Activated CD4-positive, alpha-beta T cell treated with anti-CD3 and anti-CD28 coated beads, Interleukin-2, amount 50 U/mL, for 1 hour (primary cell): ENCODE measurements at places on chromosomes 2 and 18.

DNA sequence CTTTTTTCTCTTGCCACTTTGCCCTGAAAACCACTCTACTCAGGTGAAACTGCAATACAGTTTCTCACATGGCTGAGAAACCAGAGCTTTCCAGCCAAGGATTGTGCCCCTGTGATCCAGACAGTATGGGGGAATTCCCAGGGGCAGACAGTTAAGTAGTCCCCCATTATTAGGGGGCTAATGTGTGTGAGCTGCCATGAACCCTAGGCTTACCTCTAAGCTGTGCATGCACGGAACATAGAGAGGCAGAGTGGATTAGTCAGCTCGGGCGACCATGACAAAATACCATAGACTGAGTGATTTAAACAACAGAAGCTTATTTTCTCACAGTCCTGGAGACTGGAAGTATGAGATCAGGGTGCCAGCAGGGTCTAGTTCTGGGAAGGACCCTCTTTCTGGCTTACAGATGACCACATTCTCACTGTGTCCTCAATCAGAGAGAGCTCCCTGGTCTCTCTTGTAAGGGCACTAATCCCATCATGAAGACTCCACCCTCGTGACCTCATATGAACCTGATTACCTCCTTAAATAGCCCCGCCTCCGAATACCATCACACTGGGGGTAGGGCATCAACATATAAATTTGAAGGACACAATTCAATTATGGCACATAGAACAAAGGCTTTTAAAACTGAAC, 215.1 kb downstream of the EIPR1 start:
- no peak for DNase-seq

DNA sequence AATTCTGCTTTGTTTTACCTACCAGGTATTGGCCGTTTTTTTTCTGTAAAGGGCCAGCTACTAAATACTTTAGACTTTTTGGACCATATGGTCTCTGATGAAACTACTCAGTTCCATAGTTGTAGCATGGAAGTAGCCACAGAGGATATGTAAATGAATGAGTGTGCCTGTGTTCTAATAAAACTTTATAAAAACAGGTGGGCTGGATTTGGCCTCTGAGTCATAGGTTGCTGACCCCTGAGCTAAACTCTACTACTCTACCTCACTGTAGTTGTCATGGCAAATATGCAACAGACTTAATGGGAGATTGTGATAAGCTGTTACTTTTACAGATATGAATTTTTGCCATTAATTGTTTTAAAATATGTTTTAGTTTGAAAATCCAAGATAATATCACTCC, 19.7 kb downstream of the CLIP4 start:
- no peak for DNase-seq

DNA sequence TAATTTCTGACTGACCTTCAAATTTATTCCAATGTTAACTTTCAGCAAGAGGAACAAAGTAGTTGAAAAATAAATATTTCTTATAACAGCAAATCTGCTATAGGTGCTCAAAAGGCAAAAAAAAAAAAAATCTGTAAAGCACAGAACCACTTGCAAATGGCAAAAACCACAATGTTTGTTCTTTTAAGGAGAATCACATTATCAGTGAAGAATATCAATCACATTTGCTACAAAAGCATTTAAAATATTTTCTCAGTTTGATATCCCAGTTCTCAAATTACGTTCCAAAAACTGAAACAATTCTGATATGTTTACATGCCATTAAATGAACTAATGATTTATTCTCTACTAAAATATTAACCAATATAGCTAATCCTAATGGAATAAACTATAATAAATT, 163.3 kb downstream of the METTL4 start:
- no peak for DNase-seq

DNA sequence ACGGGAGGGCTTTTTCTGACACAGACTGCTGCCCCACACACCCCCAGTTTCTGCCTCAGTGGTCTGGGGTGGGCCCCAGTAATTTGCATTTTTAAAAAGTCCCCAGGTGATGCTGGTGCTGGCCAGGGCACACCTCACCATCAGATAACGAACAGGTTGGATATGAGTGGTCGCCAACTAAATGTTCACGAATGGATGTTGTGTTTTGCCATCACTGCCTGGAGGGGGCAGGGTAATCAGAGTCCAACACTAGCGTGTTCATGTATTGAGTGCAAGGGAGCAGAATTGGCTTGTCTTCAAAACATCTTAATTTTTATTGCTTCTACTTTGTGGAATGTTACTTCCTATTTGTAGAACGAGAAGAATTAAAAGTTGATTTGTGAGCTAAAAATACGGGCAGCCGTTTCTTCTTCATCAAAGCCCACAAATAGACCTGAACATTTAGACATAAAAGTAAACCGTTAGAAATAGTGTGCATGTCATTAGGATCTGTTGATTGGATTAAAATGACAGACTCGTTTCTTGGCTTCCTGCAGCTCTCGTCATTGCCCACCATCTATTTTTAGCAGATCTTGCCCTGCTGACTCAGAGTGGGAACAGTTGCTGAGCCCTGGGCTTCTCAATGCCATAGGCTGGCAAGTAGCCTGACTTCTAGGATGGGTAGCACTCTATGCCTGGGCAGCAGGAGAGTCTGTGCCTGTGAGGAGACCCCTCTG, 45.2 kb downstream of the NCK2 start:
- peak; percentile 52 for DNase-seq

DNA sequence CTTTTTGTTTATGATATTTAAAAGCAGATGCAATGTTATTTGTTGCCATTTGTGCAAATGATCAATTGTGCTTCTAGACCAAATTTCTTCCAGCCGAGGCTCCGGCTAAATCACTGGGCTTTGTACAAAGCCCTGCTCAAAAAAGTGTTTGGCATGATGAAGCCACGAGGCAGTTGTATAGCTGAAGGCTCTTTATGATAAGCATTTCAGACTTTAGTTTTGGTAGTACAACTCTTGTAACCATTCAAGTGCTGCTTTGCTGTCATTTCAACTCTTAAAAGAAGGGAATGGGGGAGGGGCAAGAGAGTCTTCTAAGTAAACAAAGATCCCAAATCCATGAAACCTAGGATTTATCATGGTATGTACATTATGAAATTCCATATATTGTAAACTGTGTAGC, 3.3 kb upstream of the ZNF532 start:
- no peak for DNase-seq

GRCh38 chr2:136183097-136183496, 65.1 kb upstream of the CXCR4 start:
- no peak for DNase-seq

- DNase-seq, result no peak
Measured at GRCh38 chr2:104447831-104448434, 406.0 kb upstream of the POU3F3 start.

GRCh38 chr2:24919037-24919505, 966 bp downstream of the ADCY3 start:
- DNase-seq, result peak; percentile 56

- no peak for DNase-seq
Measured at GRCh38 chr18:66795051-66795450, 191.2 kb upstream of the CDH19 start.

GRCh38 chr2:238369591-238370040, 49.3 kb downstream of the TRAF3IP1 start:
- DNase-seq, result no peak

- no peak for DNase-seq
Measured at GRCh38 chr2:33230842-33231241, 245.6 kb upstream of the RASGRP3 start.

DNA sequence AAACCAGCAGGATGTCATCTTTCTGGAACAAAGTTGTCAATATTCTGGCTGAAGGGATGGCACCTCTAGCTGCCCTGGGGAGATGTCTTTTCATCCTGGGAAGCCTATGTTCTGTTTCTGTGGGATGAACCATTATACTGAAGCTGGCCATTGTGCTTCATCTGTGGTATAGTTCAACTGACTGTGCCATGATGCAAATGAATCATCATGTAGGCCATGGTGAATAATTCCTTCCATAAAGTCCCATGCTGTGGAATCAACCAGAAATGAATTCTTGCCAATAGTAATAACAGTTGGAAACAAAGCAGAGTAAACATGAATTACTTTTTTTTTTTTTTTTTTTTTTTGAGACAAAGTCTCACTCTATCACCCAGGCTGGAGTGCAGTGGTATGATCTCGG, 64.1 kb upstream of the CNGA3 start:
- no peak for DNase-seq

DNA sequence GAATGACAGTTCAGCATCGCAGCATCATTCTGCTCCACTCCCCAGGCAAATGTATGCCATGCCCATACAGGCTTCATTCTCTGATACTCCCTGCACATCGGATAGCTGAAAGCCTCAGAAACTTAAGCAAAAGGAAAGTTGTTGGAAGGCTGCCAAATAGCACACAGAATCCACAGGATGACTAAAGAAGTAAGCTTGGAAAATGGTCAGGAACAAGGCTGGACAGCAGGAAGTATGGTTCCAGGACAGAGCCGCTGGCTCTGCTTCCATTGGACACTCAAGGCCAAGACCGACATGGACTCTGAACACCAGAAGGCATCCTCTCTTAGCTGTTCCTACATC, 256.5 kb downstream of the CDH20 start:
- no peak for DNase-seq

- no peak for DNase-seq
Measured at GRCh38 chr2:58122540-58122939, 75.9 kb downstream of the VRK2 start.

GRCh38 chr2:160482673-160483072, 10.9 kb downstream of the RBMS1 start:
- DNase-seq, result no peak

- DNase-seq, result no peak
Measured at GRCh38 chr2:75079575-75079974, 119.7 kb downstream of the TACR1 start.

- DNase-seq, result no peak
Measured at GRCh38 chr2:61450144-61450543, 20.7 kb downstream of the USP34 start.

DNA sequence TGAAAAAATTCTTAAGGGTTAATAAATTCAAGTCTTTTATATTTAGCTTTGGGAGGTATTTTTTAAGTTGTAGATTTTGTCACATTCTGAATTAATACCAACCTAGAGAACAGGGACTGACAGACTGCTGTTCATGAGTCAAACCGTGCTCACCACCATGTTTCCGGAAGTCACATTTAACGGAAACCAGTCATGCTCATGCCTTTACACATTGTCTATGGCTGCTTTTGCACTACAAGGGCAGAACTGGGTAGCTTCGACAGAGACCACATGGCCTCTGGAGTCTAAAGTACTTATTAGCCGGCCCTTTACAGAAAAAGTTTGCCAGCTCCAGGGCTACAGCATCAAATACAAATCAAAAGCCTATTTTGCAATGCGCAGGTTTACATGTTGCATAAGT, 33.3 kb downstream of the LONRF2 start:
- no peak for DNase-seq

DNA sequence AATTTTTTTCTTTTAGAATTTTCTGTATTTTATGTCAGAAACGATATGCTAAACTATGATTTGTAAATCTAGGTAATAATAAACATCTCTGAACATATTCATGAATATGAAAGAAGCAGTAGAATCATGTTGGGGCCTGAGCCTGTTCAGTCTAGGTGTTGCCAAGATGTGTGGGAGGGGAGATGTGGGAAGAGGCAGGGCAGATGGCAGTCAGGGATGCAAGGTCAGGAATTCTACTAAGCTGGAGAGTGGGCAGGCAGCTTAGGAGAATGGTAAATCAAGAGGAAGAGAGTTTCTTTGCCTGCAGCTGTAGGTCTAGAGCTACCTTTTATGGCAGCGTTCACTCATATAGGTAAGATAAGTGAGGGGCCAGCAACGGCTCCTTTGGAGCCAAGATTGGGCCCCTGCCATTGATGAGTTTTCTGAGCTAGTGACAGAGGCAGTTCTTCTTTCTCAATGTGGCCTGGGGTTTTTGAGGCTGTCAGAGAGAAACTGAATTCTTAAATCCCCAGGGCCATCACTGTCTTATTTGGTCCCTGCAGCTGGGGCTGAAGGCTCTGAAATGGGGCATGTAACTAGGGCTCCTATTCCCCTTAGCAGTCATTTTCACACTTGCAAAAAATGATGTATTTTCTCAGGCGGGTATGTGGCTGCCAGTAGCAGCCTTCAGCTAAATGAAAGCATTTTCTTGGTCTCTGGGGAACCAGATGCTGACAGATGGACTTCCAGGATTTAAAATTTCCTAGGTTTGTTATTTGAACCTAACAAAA, 232.8 kb downstream of the PIK3C3 start:
- DNase-seq, result no peak

DNA sequence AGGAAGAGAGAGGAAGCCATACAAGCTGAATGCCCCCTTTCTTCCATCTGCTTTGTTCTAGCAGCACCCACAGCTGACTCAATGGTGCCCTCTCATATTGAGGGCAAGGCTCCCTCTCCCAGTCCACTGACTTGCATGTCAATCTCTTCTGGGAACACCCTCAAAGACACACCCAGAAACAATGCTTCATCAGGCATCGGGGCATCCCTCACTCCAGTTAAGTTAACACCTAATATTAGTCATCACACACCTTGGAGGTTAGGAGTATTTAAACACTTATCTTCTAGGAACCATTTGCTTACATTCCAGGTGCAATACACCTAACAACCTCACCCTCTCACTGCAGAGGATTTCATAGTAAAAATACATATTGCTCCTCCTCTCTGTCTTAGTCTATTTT, 993.5 kb upstream of the DDX18 start:
- DNase-seq, result no peak
